Melanocyte of skin (primary cell): ENCODE measurements at places on chromosomes 11 and 22. TPM values are rescaled to one million over a fixed set of nuclear protein-coding genes. Genes with fewer than 3 reads are reported as not detected.

The SOX6 gene
- total RNA-seq: 35.6 and 39.6 TPM in 2 replicates

The MYBPC3 gene
- not detected in 2 replicates for total RNA-seq

The LRRC32 gene
- 0.34 and 0.73 TPM in 2 replicates for total RNA-seq

The BCR gene
- total RNA-seq: 19.6 and 23.3 TPM in 2 replicates

The ASPHD2 gene
- 1.0 and 1.8 TPM in 2 replicates for total RNA-seq

The LRP5 gene
- 20.2 and 23.0 TPM in 2 replicates for total RNA-seq

The FOLR2 gene
- not detected in 2 replicates for total RNA-seq

The SCGB1D2 gene
- not detected in 2 replicates for total RNA-seq
